ENCODE measurements at places on chromosomes 6 and 20.

DNA sequence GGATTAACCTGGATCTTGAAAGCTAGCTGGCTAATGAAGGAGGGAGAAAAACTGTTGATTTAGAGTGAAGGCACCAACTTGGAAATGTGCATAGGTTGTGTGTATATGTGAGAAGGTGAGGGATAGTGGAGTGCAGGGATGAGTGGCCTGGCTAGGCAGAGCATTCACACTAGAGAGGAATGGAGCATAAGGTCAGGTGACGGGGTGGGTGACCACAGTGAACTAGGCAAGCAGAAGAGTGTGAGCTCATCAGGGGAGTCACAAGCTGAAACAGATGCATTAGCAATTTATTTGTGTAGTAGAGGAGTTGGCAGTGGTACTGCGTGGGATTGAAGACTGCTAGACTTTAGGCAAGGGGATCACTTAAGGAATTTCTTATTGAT is 10.5 kb downstream of the ANKRD66 start:
- DNase-seq, result no peak

GRCh38 chr6:3584606-3585005 is 127.8 kb upstream of the SLC22A23 start:
- DNase-seq, result no peak

DNA sequence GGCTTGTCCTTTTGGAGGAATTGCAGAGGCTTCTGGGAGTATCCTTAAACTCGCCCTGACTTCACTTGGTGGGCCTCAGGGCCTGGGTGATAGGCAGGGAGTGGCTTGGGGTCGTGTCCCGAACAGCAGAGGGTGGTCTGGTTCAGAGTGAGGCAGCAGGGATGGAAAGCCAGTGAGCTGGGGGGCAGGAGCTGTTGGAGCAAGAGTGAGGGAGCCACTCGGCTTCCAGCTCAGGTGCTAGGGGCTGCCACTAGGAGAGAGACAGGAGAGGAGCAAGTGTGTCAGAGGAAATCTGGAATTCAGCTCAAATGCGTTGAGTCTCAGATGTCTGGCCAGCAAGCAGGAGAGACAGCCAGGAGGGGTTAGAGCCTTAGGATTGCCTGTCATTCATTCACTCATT is 85.8 kb downstream of the DLGAP4 start:
- no peak for DNase-seq

- DNase-seq, result no peak
Measured at GRCh38 chr6:135673501-135674309, 176.2 kb upstream of the AHI1 start.

DNA sequence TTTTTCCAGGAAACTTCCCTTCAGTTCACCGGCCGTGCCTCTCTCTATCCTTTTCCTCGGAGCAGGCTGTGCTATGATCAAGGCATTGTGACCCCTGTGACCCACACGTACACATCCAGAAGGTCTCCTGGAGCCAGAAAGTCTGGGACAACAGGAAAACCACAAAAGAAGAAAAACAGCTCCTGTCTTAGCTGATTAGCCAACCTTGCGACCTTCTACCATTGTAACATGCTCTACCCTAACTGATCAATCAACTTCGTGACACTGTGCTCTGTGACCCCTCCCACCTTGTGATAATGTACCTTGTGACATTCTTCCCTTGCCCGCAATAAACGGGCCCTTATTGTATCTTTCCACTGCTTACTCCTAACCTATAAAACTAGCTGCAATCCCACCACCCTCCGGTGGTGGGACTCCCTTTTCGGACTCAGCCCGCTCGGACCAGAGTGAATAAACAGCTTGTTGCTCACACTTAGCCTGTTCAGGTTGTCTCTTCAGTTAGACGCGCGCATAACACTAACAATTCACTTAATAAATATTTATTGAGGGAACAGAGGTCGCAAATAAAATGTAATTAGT is 24.2 kb downstream of the ZNF311 start:
- DNase-seq, result no peak

- no peak for DNase-seq
Measured at GRCh38 chr6:3194535-3195419, 32.7 kb downstream of the TUBB2B start.

- no peak for DNase-seq
Measured at GRCh38 chr6:53358440-53359094, 9.8 kb upstream of the ELOVL5 start.

- no peak for DNase-seq
Measured at GRCh38 chr6:92962846-92963245, 456.5 kb downstream of the EPHA7 start.

All from activated T-cell treated with anti-CD3 and anti-CD28 coated beads for 1 hour (primary cell).